ENCODE measurements at places on chromosomes 7 and 10.

GRCh38 chr10:126586128-126586527, 84.4 kb downstream of the C10orf90 start:
- DNase-seq = no peak

DNA sequence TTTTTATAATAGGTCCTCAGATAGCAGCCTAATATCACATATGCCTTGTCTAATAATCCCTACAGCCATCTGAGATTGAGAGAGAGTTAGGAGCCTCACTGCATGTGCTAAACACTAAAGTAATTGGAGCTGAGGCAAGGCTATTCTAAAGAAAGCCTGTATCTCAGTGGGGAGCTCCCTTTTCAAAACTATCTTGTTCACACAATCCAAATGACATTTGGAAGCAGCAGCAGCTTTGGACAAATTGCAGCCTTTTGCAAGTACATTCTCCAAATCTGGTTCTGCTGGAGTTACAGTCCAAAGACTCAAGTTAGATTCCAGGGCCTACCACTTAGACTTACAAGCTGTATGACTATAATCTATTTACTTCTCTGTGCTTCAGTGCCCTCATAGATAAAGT, 104.5 kb downstream of the MACC1 start:
- DNase-seq = no peak

DNA sequence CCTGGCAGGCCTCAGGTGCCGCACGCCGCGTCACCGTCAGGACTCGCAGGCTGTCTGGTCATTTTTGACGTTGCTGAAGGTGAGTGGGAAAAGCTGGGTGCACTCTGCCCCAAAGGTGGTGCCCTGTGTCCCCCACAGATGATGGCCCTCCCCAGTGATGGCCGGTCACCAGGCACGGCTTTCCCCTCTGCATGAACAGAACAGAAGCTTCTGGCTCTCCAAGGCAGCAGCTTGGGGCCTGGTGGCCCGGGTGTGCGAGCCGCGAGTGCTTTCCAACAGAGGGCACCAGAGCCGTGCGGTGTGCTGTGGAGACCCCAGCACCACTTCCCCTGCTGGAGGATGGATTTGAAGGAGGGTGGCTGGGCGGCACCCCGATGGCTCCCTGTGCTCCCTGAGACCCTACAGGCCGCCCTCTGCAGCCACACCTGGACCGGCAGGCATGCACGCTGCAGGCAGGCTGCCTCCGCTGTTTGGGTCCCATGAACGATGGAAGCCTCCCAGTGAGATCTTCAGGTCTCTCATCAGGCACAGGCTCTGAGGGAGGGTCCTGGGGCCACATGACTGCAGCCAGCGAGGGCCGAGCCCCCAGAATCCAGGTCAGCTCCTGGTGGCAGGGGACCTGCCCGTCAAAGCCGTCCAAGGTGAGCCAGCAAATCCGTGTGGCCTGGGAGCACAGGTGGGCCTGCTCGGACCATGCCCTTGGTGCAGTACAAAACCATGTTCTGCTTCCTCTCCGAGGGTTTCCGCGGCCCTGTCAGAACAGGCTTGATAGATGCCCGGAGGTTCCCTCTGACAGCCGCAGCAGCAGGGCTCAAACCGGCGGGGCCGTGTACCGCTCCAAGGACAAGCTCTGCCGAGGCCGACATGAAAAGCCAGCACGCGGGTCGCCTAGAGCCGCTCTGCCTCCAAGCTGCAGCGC, 195.4 kb downstream of the EBF3 start:
- DNase-seq = no peak

DNA sequence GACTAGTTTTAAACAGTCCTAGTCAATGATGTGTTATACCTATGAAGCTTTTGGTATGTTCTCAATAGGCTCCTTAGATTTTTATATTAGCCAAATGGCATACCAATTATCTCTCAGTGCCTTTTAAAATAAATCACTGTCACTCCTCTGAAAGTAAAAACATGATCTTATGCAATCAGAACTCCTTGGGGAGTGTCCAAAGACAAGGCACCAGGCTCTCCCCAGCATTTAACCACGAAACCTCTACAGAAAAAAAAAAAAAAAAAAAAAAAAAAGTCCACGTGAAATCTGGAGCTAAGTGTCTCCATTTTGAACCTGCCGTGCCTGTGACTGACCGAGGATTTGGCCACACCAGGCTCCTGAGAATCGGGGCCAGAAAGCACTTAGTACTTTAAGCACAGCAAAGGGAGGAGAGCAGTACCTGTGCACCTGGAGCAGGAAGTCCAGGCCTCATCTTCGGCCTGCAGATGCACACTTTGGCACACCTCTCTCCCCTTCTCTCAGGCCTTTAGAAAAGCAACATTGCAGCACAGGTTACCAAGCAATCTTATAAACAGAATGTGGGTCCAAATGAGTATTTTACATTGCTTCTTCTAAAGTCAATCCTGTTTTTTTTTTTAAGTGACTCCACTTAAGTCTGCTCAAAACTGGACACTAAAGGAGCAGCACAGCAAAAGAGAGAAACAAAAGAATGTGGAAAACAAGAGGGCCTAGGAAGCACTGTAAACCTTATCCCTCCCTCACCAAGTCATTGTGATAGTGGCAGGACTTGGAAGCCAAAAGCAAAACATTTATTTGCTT, 1.5 kb downstream of the FAM13C start:
- DNase-seq = no peak

DNA sequence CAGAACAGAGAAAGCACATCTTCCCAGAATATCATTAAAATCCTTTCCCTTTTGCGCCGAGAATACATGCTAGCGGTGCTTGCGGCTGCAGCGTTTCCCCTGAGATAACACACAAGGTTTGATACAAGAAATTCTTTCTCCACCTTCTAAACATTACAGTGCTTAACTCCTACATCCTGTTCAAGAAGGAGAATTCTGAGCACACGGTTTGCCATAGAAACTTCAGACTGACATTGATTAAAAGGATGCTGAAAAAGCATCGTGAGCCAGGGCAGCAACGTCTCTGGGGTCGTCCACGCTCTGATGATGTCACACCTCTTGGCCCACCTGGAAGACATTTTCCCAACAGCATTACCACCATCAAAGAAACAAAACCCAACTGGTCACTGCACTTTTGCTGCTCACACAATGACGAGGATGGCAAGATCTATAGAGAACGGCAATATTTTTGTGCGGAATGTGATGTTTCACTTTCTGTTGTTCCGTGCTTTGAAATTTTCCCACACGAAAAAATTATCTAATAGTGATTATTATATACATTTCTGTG, 27.0 kb upstream of the PRSS1 start:
- no peak for DNase-seq

DNA sequence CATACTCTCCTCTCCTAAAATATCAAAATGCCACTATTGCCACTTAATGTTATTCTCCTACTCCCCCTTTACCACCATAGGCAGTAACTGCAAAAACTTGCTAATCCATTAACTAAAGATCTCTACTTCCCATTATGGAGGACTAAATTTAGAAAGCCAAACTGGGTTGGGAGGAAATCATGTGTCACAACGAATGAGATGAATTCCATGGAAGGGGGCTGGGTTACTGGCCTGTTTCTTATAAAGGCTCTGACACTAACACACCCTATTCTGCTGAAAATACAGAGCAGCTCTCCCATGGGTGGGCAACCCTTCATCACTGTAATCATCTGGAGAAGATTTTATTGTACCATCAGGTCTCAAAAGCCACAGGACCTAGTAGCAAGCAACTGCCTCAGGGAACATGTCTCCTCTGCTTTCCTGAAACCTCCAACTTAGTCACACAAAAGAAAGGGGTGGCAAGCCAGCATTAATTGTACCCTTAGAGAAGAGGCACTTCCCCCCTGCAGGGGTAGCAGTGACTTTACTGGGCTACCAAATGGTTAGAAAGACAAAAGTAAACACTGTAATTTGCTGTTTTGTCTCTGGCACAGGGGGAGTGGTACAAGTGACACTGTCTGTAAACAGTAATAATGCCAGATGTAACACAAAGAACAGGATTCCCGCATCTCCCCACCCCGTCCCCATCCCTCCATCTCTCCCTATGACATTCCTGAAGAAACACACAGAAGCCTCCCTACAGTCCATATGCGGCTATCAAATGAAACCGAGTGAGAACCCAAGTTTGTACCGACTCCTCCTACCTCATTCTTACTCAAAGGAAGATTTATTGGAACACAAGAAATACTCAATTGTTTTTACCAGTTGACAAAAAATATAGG, 81.6 kb downstream of the ARMH3 start:
- DNase-seq = no peak

All from activated CD4-positive, alpha-beta T cell treated with anti-CD3 and anti-CD28 coated beads for 1 hour (primary cell).